ENCODE measurements at places on chromosomes 6 and 20.
A peak's percentile ranks its signal among the peaks of the same experiment; 100 is the strongest.

DNA sequence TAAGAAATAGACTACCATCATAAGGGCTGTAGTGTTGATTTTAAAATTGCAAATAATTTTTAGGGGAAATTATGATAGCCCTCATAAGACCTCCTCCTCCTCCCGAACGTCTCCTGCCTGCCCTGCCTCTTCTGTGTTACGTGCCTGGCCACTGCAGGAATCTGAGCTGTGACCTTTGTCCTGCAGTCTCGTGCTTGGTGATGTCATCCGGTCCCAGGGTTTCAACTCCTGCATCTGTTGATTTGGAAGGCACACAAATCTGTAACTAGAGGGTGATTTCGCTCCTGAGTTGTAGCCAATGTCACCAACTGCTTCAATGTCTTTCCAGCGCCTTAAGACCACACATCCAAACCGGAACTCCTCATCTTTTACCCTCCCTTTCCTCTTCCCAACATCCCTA is 163.2 kb downstream of the AIG1 start:
- no peak for DNase-seq

DNA sequence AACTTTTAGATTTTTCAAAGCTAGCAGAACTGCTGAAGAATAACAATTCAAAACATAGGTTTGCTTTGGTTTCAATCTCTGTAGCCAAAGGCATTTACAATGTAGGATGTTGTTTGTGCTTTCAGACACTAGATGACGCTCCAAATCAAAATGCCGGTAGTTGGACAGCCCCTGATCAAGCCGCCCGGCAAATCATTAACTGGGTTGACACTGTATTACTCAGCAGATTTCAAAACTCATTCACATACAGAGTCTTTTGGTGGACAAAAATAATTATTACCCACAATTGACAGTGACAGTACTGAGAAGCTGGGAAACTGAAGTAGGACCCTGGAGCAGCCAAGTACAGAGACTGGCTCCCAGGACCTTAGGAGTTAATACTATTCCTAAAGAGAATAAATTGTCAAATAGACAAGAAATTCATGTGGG is 21.3 kb upstream of the HFE start:
- no peak for DNase-seq

DNA sequence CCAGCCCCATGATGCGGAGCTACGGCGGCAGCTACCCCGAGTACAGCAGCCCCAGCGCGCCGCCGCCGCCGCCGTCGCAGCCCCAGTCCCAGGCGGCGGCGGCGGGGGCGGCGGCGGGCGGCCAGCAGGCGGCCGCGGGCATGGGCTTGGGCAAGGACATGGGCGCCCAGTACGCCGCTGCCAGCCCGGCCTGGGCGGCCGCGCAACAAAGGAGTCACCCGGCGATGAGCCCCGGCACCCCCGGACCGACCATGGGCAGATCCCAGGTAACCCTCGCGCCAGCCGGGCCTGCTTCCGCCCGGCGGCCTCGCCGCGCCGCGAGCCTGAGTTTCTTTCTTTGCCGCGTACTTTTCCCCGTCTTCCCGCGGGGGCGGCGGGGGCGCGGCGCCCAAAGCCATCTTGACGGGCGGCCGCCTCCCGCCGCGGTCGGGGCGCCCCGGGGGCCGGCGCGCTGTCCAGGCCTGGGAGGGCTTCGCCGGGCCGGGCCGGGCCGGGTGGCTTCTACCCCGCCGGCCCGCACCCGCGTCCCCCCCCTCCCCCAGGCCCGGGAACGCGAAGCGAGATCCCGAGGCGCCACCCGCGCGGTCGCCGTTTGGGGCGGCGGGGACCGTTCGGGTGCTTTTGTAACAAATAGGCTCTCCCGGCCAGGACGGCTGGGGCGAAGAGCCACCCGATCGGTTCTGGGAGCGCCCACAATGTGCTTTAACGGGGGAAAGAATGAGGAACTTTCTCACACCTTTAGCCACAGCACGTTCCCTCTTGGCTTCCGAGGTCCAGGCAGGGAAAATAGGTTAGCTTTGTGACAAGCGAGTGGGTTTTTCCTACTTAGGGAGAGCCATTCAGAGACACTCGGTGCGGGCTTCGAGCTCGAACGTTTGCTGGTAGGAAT is 2.3 kb downstream of the ARID1B start:
- peak; percentile 52 for DNase-seq

- no peak for DNase-seq
Observed at GRCh38 chr20:24837781-24838450, 111.2 kb upstream of the CST7 start.

- DNase-seq, result no peak
Observed at GRCh38 chr20:24462460-24463010, 6.9 kb upstream of the SYNDIG1 start.

DNA sequence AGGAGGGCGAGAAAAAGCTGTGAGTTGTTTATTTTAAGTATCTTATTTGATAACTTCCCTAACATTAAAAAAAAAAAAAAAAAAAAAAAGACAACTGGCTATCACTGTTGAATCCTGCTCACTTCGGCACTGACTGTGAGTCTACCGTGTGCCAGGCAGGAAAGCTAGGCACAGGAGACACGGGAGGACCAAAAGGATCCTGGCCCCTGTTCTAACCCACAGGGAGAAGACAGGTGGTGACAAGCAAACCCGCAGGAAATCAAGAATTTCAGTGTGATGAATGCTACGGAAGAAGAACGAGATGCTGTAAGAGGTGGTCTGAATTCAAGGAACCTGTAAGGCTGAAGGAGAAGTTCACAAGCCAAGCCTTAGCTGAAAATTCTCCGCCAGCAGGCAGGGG is 94.7 kb upstream of the NFATC2 start:
- no peak for DNase-seq

DNA sequence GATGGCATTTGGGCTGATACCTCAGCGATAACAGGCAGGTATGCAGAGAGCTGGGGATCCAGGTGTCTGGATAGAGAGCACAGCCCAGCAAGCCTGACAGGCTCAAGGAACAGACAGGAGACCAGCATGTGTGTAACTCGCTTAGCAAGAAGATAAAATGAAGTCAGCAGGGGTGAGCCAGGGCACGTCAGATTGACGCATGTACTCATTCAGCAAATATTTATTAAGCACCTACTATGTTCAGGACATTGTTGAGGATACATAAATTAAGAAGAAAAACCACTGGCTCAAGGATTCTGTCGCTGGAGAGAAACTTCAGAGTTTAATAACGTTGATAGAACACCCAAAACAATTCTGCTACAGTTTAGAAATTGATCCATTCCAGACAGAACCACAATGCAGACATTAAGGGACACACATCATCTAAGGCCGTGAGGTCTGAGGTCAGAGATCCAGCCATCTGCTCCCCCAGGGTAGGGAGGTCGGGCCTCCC is 1.0 kb upstream of the DUSP22 start:
- DNase-seq, result no peak

DNA sequence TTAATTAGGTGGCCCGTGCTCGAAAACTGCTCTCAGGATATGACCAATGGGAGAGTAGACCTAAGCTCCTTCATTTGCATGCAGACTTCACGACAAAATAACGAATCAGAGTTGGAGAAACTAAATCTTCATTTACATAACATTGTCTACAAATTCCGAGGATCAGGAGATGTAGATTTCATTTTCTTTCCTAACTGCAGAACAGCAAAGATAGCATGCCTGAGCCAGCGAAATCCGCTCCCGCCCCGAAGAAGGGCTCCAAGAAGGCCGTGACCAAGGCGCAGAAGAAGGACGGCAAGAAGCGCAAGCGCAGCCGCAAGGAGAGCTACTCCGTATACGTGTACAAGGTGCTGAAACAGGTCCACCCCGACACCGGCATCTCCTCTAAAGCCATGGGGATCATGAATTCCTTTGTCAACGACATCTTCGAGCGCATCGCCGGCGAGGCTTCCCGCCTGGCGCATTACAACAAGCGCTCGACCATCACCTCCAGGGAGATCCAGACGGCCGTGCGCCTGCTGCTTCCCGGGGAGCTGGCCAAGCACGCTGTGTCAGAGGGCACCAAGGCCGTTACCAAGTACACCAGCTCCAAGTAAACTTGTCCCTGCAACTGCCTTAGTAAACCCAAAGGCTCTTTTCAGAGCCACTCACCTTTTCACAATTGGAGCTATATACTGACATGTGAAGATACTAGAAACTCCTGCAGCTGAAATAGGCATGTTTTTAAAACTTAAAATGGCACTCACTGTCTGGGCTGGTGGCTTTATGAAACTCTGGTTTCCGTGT is 96.5 kb downstream of the HFE start:
- no peak for DNase-seq

- DNase-seq, result no peak
Observed at GRCh38 chr6:43858161-43859153, 88.4 kb downstream of the VEGFA start.

DNA sequence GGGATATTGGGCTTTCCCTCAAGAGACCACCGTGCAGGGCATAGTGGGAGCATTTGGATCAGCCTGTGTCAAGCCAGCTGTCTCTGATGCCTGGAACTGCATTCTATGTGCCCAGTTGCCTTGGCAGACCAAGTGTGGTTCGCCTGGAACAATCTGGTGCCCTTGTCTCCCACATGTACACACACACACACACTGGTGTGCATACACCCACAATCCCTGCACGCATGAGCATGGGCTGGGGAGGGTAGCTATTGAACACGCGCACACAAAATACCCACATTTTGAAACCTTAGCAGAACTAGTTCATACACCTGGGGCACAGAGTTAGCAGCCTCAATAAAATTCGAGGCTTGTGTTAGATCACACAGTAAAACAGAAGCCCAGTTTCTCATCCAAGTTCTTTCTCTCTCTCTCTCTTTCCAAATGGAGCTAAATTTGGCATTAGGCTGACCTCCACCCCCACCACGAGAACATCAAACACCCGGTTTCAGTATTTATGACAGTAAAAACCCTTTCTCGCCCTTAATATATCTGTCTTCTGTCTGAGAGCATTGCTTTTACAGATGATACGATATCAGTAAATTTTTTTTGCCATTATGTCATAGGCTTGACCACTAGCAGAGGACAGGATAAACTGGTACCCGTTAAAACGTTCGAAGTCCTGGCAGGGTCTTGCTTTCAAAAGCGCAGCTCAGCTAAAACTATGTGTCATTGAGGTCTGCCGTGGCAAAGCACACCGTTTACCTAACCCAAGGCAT is 18.2 kb upstream of the NFATC2 start:
- DNase-seq, result no peak

- no peak for DNase-seq
Observed at GRCh38 chr6:89583559-89583958, 55.0 kb downstream of the LYRM2 start.

- DNase-seq, result no peak
Observed at GRCh38 chr6:143234734-143235133, 174.0 kb downstream of the AIG1 start.

DNA sequence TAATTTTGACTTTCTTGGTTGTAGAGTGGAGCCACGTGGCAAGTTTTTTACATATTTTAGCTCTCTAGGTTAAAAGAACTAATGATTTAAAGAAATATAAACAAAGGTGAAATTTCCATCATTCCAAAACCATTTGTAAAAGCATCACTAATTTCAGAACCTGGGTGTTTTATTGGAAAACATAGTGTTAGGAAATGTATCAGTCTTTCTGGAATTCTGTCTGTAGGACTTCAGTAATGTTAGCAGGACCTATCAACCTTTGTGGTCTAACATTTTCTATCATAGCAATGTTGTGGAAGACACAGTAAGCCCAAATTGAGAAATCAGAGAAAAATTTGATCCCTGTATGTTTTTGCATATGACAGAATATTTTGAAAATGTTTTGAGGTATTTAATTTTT is 28.3 kb downstream of the L3MBTL3 start:
- DNase-seq, result no peak

DNA sequence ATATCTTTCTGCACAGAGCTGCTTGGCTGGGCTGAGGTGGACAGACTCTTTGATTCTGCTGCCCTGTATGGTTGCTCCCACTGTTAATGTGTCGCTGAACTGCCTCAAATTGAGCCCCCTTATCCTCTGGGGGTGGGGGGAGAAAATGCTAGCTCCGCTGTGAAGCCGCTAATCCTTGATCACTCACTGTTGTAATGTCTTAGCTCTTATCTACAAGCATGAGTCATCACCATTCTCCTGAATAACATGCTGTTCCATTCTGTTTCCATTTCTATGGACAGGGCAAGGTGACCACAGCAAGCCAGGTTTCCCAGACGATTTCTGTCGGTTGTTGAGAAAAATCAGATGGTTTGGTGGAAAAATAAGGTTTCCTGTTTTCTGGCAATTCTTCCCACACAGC is 218.4 kb upstream of the GGTLC1 start:
- DNase-seq, result no peak

- no peak for DNase-seq
Observed at GRCh38 chr20:46230801-46231282, 77.5 kb downstream of the CDH22 start.

- no peak for DNase-seq
Observed at GRCh38 chr20:61879303-61879620, 186.4 kb downstream of the TAF4 start.

- DNase-seq, result no peak
Observed at GRCh38 chr6:84002226-84002625, 31.3 kb upstream of the MRAP2 start.

DNA sequence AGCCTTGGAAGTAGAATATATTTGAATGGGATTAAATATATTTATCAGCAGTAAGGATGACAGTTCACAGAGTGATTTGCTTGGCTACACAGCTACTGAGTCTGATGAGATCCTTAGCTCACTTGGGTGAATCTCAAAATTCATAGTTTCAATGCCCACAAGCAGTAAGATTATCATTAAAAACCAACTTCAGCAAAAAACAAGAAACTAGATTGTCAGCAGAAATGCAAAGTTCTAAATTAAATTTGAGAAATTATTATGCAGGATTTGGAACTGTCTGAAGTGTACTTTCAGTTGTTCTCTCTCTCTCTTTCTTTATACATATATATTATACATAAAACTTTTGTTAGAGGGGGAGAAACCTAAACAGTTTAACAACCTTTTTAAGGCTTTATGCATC is 288.8 kb upstream of the SASH1 start:
- DNase-seq, result no peak

- DNase-seq, result no peak
Observed at GRCh38 chr20:2213401-2213800, 82.4 kb upstream of the TGM3 start.

DNA sequence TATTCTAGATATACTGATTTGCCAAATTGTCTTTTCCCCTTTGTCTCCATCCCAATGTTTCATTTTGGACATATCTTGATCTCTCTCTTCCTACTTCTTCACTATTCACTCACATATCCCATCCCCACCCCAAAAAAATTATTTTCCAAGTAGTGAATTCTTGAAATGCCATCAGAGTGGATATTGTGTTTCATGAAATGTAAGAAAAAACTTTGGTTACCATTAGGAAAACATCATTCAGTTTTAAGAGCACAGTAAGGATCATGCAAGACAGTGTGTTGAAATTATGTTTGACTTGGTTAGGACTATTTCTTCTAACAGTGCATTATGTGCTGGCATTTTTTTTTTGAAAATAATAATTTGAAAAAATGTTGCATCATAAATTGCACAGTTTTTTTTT is 5.7 kb downstream of the RSPO3 start:
- no peak for DNase-seq

DNA sequence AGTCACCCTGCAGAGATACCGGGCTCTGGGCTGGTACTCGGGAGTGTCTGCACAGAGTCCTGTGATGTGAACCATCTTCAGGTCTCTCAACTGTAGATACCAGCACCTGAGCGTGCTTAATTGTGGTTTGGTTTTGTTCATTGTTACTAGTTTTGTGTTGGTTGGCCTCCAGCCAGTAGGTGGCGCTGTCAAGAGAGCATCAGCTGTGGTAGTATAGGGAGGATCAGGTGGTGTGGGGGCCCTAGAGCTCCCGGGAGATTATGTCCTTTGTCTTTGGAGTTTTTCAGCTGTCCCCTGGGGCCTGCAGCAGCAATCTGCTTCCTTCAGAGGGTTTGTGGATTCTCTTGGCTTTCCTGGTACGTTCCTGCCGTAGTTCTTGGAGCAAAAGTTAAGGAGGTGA is 67.9 kb downstream of the CDYL start:
- DNase-seq, result no peak

All from stimulated activated CD8-positive, alpha-beta memory T cell treated with anti-CD3 and anti-CD28 coated beads, Interleukin-12 subunit alpha, Interleukin-12 subunit beta, amount 100 ng/mL, for 4 hours (primary cell).